ENCODE measurements at places on chromosomes 2 and 18.

DNA sequence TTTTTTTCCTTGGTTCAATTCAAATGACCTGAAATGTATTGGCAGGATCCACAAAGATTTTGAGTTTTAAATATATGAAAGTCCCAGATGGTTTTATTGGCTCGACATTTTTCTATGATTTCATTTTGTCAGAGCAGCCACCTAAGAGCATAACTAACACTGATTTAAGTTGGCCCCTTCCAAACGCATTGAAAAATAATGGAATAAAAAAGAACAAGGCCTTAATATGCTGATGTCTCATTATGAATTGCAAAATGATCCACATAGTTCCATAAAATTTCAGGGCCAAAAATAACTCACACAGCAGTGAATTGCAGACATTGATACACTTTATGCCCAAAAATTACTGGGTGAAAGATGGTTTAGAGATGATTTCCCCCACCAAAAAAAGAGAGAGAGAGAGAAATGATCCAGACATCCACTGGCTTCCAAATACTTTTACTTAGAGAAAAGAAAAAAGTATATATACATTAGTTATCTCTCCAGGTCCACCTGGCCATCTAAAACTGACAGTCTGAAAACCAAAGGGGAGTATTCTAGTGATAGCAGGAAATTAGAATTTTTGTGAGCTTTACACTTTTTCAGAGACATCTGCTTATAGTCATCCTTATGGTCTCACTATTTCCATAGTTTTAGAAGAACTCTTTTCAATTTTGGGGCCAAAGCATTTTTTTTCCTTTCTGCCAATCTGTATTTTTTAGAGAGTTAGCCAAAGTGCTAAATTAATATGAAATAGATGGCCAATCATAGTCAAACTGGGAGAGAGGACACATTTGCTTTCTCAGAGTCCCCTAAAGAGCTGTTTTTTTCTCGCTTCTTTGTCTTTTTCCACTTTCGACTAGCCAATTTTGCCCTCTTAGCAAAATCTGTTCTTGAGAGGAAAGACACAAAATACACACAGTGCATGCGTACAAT is 213.5 kb upstream of the RND3 start:
- no peak for DNase-seq

- DNase-seq, result no peak
Measured at GRCh38 chr18:76259096-76259495, 235.9 kb downstream of the ZNF516 start.

GRCh38 chr2:53701221-53701620 is 66.4 kb upstream of the CHAC2 start:
- no peak for DNase-seq

DNA sequence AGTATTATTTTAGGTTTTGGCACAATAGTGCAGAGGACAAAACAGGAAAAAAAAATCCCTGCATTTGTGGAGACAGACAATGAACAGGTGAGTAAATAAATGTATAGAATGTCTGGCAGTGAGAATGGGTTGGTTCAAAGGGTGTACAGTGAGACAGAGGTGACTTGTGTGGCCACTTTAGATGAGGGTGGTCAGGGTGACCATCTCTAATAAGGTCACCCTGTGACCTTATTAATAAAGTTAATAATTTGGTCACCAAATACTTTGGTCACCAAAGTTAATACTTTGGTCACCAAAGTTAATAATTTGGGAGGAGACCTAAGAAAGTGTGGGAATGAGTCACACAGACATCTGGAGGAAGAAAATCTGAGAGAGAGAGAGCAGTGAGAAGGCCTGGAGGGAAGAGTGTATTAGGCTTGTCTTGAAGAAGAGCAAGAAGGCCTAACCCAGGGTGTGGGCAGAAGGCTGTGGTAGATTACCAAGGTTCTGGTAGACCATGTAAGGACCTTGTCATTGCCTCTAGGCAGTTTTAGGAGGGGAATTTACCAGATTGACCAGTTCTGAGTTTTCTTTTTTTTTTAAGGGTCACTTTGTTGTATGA is 1368.4 kb upstream of the CELF4 start:
- DNase-seq, result no peak

DNA sequence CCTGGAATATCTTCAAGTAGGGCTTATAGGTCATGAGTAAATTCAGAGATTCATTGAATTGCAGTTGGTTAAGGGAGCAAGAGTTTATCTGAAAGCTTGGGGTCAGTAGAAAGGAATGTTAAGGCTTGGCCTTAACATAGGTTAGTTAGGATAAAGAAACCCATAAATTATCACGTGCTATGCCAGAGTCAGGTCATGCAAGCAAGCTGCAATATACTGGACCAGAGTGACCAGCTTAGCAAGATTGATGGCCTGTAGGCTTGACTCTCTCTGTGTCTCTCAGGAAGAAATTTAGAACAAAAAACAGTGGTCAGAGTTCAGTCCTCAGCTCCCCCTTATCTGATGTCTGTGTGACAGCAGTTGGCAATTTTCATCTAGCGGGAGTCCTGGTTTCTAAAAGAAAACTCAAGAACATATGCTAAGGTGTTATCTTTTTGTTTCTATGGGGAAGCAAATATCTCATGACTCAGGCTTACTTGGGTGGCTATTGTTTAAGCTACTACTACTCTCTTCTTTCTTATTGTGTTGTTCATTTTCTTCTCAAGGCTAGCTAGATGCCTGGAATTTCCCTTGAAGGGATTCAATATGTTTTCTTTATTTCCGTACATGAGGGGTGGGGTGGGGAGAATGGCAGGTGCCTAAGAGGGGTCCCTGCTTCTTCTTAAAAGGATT is 28.7 kb upstream of the MARCO start:
- DNase-seq, result no peak

GRCh38 chr2:227325839-227326195 is 766 bp downstream of the MFF start:
- peak; percentile 62 for DNase-seq

- peak; percentile 13 for DNase-seq
Measured at GRCh38 chr18:47184419-47185050, 8.4 kb upstream of the IER3IP1 start.

DNA sequence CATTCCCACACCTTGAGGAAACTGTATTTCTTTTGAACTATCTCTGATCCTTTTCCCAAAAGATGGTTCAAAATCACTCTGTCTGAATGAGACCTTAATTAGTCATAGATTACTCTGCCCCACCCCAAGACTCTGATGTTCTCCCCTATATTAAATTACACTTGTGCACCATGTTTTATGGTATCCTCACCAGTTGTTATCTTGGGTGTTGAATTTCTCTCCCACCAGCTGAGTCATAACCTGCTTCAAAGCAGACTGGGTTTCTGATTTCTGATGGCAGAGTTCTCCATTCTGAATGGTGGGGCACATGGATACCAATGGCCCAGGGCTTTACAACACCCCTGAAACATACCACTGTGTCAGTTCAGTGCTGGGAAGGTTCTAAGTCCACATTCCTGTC is 15.0 kb downstream of the CDH20 start:
- DNase-seq, result no peak

GRCh38 chr2:55502590-55503141 is 16.9 kb upstream of the CFAP36 start:
- no peak for DNase-seq

DNA sequence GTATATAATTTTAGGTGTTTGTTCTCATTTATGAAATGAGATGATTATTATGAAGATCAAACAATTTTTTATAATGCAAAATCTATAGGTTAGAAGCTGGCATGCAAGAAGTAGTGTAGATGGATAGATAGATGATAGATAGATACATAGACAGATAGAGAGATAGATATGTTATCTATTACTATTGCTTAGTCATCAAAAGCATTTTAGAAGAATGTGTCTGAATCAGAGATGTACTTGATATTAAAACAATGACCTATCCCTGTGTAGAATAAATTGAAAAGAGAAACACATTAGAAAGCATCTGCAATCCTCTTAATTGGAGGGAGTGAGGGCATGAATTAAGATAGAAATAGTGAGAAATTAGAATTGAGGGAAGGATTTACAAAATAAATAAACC is 436.2 kb upstream of the NXPH2 start:
- DNase-seq, result no peak

DNA sequence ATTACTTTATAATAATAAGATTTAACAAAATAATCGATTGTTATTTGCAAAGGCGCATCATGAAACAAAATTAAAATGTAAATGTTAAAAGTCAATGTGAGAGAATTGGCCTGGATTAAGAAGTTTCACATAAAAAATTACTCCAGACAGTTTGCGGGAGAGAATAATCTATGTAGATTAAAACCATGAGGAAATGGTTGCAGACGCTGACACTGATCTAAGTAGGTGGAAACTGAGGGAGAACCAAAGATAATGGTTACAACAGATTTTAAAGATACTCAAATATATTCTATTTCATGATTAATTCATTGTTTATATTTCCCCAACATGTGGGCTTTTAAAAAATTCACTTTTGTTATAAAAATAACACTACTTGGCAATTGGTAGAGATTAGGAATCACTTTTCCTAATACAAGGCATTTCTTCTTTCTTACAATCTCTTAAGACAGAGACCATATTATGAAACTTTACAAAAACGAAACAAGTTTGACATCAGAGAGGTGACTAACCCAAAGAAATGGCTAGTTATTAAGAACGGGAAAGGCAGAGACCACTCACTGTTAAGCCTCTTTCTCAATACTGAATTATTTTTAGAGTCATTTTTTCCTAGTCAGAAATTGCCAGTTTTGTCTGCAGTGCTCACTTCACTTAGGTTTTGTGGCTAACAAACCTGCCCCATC is 1.6 kb downstream of the KANSL1L start:
- DNase-seq, result peak; percentile 58

DNA sequence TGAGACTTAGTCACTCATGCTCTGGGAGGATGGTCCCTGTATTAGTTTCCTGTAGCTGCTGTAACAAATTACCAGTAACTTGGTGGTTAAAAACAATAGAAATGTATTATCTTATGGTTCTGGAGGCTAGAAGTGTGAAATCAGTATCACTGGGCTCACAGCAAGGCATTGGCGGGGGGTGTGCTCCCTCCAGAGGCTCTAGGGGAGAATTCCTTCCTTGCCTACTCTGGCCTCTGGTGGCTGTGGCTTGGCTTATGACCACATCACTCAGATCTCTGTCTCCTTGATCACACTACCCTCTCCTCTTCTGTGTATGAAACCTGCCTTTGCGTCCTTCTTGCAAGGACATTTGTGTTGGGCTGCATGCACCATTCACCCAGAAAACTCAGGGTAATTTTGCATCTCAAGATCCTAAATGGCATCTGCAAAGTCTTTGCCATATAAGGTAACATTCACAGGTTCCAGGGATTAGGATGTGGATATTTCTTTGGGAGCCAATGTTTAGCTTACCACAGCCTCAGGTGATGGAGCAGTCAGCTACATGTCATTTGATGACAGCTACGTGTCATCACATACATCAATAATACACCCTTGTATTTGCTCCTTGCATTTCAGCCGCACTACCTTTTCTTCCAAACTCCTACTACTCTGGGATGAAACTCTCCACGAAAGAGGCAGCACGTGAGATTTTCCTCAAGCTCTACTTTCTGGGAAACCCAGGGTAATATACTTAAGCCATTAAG is 49.6 kb upstream of the POU3F3 start:
- DNase-seq, result no peak

DNA sequence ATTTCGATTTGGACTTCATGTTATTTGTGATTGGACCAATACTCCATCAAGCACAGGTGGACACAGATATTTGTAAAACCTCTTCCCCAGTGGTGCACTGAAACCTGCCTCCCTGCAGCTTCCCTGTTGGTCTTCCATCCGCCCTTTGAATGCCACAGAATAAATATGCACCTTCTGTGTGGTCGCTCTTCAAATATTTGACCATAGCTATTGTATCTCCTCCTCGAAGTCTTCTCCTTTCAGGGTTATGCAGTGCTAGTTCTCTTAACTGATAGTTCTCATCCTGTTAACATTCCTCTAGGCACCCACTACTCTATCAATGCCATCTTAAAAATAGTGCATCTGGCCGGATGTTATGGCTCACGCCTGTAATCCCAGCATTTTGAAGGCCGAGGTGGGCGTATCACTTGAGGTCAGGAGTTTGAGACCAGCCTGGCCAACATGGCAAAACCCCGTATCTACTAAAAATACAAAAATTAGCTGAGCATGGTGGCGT is 12.5 kb downstream of the SPATS2L start:
- DNase-seq, result no peak

- peak; percentile 59 for DNase-seq
Measured at GRCh38 chr2:133378928-133379549, 189.2 kb downstream of the NCKAP5 start.

DNA sequence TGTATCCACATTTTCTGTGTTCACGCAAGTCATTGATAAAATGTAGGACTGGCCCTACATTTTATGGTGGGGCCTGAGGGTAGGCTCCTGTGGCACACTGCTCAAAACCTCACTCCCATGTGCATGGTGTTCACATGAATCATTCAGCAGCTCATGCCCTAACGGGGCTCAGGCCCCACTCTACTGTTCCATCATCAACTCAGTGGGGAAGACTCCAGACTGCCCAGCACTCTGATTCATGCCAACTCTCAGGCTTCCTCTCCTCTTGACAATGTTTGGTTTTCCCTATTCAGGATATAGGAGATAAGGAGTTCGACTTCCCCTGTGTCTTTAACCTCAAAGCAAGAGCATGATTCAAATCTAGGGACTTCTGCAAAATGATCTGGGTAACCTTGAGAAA is 92.0 kb upstream of the BOD1L2 start:
- DNase-seq, result peak; percentile 12

GRCh38 chr2:40037303-40037702 is 258.2 kb upstream of the THUMPD2 start:
- DNase-seq, result no peak

GRCh38 chr2:207635468-207636200 is 10.4 kb upstream of the METTL21A start:
- DNase-seq, result peak; percentile 68

- DNase-seq, result no peak
Measured at GRCh38 chr2:131127076-131127475, 21.9 kb downstream of the PLEKHB2 start.

GRCh38 chr2:40554665-40555294 is 102.9 kb upstream of the SLC8A1 start:
- peak; percentile 61 for DNase-seq

- no peak for DNase-seq
Measured at GRCh38 chr18:13431886-13432285, 213.3 kb downstream of the LDLRAD4 start.

DNA sequence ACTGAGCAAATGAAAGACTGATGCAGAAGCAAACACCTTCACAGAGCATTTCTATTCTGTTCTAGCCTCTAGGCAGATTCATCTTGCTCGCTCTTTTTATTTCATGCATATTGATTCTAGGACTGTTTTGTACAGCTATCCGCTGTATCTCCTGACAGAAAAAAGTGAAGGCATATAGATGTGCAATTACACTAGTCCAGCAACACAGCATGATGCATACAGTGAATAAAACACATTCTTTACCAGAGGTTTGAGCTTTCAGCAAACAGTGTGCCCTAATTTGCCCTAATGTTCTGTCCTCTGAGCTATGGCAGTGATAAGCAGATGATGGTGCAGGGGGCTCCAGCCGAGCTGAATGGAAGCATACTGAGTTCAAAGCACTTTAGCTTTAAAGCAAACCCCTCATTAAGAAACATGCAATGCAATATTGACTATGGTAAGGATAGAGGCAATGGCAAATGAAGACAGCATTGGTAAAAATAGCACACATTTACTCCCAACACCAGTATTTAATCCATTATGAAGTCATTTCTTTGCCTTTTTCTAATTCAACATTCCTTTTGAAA is 141.2 kb upstream of the RGPD4 start:
- no peak for DNase-seq

GRCh38 chr2:10241641-10242430 is 60.9 kb upstream of the HPCAL1 start:
- DNase-seq, result no peak

GRCh38 chr2:166375736-166376487 is at the start of gene SCN9A:
Gene SCN9A (minus strand): TSS chr2:166375944. CDS start chr2:166311756, 64,188 bp downstream.
- peak; percentile 90 for DNase-seq

- DNase-seq, result no peak
Measured at GRCh38 chr2:146438246-146438645, 1406.6 kb upstream of the ACVR2A start.

Data from EL (cell line).